ENCODE measurements at places on chromosomes 6 and 20.

DNA sequence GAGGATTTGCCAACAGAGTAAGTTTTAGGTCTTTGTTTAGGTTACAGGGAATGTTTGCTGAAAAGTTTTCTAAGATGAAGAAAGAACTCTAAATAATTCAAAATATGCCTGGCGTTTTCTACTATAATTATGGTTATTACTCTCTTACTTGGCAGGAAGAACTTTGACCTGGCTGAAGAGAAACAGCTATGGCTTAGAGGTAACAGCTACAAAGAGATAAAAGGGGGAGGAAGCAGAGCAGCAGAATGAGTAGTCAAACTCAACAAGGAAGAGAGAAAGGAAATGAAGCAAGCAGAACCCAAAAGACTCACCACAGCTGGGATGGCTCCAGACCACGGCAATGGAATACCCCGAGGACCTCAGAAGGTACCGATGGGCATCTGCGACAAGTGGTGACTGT, 95.6 kb downstream of the KIF16B start:
- no peak for DNase-seq

DNA sequence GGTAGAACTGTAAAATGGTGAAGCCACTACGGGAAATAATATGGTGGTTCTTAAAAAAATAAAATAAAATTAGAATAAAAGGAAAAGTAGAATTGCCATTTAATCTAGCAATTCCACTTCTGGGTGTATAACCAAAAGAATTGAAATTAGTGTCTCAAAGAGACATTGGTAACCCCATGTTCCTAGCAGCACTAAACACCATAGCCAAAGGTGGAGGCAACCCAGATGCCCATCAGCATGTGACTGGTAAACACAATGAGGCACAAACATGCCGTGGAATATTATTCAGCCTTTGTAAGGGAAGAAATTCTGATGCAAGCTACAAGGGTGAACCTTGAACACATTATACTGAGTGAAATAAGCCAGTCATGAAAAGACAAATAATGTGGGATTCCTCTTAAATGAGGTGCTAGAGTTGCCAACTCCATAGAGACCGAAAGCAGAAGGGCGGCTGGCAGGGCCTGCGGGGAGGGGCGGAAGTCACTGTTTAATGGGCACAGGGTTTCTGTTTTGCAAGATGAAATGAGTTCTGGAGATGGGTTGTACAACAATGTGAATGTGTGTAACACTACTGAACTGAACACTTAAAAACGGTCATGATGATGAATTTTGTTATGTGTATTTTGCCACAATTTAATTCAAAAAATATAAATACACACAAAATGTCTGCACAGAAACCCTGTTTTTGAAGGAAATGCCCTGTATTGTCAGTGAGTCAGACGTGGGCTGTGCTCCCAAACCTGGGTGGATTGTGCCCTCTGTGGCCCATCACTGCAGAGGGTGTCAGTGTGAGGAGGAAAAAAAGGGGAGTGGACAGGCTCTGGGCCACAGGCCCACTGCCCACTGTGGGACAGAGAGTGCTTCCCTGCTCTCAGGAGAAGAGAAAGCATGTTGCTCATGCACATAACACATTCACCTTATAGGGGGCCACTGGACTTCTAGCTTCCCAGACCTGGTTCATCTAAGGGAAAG, 49.6 kb upstream of the CD93 start:
- DNase-seq: no peak

- no peak for DNase-seq
These were observed 300.1 kb downstream of the CDH26 start for GRCh38 chr20:60258255-60258863.

GRCh38 chr20:53146201-53146891, 174.2 kb downstream of the TSHZ2 start:
- DNase-seq: peak; percentile 50

DNA sequence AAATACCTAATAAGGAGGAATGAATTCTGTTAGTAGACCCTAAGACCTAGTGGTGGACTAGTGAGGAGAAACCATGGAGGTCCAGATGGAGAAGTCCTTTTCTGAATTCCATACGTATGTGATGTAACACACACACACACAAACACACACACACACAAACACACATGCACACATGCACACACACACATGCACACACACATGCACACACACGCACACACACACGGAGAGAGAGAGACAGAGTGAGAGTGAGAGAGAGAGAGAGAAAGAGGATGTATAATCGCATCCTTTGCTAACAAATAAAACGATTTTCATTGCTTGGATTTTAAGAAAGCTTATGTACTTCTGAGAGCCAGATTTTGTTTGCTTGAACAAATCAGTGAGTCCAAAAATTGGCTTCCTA, 132.6 kb upstream of the CEP162 start:
- DNase-seq: no peak

DNA sequence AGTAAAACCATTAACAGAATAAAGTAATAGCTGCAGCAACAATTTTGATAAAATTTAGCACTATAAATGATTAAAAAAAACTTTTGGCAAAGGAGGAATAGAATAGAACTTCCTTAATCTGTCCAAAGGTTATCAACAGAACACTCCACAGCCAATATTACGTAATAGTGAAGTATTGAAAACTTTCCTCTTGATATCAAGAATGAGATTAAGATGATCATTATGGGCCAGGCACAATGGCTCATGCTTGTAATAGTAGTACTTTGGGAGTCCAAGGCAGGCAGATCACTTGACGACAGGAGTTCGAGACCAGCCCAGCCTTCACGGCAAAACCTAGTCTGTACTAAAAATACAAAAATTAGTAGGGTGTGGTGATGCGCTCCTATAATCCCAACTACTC, 26.0 kb downstream of the SOBP start:
- DNase-seq: no peak

DNA sequence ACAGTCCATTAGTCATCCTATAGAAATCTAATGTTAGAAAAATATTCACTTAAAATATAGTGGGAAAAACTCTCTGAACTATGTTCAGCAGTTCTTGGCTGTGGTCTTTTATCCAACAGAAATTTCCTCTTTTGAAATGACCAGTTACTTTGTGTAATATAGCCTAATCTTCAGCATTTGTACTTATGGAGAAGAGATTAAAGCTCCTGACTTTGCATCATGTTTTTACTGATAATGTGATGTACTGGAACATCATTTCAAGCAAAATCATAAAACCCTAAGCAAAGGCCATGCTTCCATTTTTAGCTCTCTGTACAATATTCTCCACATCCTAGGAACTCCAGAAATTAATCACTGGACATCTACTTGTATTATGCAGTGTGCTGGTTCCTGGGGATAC, 430.8 kb upstream of the RUNX2 start:
- no peak for DNase-seq

- no peak for DNase-seq
These were observed 38.0 kb upstream of the IPCEF1 start for GRCh38 chr6:154394571-154394970.

GRCh38 chr6:21115111-21115510, 478.4 kb upstream of the SOX4 start:
- no peak for DNase-seq

DNA sequence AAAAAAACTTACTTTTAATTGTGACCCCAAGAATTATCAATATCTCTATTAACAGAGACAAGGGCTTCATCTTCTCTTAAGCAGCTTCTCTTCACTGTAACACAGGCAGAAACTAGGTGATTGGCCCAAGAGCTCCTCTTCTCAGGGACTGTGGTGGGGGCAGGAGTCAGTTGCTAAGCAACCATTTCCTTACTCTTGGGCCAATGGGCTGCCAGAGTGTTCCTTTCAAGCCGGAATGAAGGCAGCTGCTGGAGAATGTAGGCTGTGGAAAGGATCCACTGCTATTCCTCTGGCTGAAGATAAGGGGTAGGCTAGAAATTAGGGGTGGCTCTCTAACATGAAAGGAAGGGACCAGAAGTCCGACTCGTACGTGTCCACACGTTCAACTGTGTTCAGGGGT, at the start of gene SEL1L2:
SEL1L2 (minus strand) TSS at position 150 of the 400 bp plus-strand sequence; CDS start at position 70, 80 bp downstream.
- DNase-seq: no peak

- DNase-seq: no peak
These were observed 585.6 kb downstream of the DHX35 start for GRCh38 chr20:39547546-39548408.

DNA sequence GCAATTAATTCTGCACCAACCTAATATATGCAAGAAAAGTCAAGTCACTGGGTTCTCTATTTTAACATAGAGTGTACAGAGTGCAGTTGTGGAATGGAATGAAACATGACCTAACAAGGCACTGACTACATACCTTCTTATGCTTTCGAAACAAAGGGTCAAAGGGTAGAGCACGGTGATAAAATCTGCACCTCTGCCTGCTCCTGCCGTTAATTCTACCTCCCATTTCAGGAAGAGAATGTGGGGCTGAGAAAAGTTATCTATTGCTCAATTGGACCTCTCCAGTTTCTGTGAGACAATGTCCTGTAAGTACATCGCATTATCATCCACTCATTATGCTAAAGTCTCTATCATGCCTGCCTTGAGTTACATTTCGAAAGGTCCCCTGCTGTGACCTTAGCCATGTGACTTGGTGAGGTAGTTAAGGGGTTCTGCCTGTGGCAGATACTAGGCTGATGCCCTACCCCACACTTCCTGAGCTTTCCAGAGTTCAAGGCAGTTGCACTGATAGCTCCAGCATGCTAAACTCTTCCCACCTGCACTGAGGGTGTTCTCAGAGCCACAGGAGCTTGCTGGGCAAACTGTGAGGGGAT, 14.0 kb upstream of the MOCS1 start:
- DNase-seq: no peak

DNA sequence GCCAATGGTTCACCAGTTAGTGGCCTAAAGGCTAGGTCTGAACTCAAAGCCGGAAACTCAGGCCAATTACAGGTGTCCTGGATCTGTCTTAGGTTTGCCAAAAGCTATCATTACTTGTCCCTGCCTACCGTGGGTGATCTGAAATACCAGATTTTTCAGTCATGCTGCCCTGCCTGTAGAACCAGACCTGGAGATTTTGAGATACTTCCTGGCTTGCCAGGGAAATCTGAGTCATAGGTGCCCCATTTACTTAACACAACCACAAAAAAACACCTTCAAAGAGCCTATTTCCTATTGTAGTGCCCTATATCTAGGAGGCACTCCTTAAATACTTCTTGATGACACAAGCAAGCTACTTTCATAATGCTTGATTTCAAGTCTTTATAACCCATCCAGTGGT, 13.9 kb upstream of the RANBP9 start:
- DNase-seq: peak; percentile 35
